ENCODE measurements at places on chromosomes 6 and 20.

DNA sequence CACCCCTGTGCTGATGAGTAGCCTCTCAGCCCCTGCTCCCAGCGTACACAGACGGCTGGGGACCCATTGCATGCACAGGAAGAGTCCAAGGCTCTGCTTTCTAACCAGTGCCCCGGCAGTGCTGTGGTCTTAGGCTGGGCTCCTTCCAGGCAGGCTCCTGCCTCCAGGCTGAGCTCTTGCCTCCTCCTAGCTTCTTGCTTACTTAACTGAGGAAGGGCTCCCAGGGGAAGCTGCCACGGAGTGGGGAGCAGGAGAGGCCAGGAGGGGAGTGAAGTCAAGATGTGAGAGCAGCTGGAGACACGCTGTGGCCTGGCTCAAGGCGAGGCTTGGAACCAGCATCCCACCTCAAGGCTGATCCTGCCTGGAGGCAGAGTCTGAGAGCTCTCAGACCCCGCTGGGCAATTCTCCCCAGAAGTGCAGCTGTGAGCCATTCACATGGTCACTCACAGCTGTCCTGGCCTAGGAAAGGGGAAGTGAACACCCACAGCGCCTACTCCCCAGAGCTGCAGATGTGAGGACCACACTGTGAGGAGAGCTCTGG is 141.0 kb downstream of the TBXT start:
- DNase-seq: no peak

- DNase-seq: no peak
Observed at GRCh38 chr6:141415896-141416295, 716.8 kb upstream of the GJE1 start.

- no peak for DNase-seq
Observed at GRCh38 chr6:32117461-32117860, 8.3 kb upstream of the TNXB start.

DNA sequence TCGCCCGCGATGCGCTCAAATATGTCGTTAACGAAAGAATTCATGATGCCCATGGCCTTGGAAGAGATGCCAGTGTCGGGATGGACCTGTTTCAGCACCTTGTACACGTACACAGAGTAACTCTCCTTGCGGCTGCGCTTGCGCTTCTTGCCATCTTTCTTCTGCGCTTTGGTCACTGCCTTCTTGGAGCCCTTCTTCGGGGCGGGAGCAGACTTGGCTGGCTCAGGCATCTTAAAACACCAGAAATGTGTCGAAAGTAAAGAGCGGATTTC is 36.4 kb downstream of the HFE start:
- no peak for DNase-seq

DNA sequence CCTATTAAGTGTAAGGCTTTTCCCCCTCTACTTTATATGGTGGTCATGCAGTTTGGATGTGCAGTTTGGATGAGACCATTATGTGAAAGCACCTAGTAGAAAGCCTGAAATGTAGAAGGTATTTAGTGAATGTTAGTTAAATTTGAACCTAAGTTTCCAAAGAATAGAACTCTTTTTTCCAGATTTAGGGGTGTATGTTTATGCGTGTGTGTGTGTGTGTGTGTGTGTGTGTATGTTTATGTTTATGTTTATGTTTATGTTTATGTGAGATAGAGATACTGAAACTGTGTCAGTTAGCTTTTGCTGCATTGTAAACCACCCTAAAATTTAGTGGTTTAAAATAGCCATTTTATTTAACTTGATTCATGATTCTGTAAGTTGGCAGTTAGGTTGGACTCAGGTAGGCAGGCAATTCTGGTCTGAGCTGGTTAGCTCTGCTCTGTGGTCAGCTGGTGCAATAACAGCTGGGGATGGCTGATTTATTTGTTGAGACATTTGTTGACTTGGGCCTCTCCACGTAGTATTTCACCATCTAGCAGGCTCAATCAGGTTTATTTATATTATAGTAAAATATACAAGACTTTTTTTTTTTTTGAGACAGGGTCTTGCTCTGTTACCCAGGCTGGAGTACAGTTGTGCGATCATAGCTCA is 54.0 kb downstream of the STK4 start:
- no peak for DNase-seq

DNA sequence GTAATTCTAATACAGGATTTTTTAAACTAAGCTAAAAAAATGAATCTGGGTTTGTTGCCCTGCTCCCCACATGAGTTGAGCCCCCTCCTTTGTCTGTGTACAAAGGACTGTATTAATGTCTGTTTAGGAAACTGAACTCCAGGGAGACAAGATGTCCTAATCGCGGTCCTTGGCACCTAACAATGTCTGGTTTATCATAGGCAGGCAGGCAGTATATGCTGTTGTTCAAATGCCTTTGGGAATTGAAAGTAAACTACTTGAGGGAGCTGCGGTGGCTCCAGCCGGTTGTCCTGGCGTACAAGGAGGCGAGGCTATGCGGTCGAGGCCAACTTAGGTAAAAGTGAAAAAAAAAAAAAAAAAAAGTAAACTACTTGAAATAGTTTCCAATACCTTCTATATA is 98.5 kb downstream of the TULP4 start:
- DNase-seq: no peak

DNA sequence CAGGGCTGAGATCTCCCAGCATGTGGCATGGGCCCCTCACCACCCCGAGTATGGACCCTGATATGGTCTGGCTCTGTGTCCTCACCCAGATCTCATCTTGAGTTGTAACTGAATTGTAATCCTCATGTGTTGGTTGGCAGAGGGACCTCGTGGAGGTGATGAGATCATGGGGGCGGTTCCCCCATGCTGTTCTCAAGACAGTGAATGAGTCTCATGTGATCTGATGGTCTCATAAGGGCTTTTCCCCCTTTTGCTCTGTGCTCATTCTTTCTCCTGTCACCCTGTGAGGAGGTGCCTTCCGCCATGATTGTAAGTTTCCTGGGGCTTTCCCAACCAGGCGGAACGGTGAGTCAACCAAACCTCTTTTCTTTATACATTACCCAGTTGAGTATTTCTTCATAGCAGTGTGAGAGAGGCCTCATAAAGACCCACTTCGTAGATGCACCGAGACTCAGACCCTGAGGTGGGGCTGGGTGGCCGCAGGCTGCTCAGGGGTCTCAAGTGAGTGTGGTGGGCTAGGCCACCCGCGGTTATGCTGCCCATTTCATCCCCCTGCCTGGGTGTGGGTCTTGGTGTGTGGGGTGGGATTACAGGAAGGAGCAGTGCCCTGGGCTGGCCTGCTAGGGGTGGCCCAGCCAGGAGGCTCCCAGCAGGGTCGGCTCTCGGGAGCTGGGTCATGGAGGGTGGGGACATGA is 26.2 kb upstream of the GATA5 start:
- no peak for DNase-seq

GRCh38 chr6:138334000-138334399 is 43.7 kb upstream of the SMIM28 start:
- DNase-seq: no peak

DNA sequence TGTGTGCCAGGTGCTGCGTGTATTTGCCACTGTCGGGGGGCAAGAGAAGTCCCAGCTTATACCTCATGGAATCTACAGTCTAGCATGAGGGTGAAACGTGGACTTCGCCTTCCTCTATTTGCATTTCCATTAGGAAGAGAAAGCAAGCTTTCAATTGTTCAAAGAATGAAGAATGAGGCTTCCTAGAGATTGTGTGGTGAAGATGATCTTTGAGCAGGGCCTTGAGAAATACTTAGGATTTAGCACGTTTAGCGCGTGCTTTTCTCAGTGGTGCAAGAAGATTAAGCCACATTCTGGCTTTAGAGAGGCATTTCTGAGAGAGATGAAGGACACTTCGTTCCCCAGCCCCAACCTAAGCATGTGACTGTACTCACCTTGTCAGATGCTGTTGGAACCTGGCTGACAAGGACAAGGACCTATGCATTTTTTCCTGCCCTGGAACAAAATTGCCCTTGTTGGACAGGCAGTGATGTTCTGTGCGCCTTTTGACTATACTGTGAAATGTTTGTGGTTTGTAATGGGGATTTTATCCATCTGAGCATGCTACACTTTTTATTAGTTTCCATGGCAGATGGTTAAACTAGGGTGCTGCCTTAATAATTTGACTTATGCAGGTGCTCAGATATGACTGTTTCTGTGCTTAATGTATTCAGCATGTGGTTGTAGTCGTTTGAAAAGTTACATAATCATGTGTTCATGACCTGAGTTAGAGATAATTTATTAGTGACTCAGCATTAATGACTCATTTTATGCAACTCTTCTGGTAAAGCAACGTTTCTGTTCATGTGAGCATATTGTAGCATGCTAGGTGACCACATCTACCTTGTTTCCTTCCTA is 10.7 kb downstream of the TULP4 start:
- peak; percentile 52 for DNase-seq

DNA sequence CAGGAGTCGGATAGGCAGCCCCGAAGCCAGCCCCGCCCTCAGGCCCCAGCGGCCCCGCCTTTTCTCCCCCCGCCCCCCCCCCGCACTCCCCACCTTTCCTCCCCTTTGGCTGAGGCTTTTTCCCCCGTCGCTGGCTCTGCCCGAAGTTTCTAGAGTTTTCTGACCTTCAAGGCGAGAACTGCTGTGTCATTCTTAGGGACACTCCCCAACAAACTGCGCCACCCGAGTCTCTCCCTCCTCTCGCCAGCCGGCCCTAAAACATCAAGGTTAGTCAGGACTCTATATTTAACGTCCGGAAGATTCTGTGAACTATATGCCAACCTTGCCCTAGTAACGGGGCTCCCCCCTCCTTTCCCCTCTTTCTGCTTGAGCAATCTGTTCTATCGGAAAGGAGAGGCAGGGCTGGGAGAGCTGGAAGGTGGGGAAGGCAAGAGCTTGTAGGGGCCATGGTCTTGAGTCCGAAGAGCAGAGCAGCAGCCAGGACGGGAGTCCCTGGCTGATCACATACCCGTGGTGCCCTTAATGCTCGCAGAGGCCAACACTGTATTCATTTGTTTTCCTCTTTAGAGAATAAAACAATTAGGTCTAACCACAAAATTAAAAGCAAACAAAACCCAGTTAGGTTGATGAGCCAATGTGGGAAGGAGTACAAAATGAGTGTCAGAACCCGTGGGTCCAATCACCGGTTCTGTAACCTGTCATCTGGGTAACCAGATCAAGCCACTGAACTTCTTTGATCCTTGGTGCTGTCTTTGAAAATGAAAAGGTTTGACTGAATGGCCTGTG is 5.3 kb upstream of the HSPA1B start:
- no peak for DNase-seq

GRCh38 chr20:34710861-34711574 is 6.9 kb downstream of the TP53INP2 start:
- no peak for DNase-seq

GRCh38 chr20:881051-881782 is 34.9 kb downstream of the ANGPT4 start:
- DNase-seq: no peak

DNA sequence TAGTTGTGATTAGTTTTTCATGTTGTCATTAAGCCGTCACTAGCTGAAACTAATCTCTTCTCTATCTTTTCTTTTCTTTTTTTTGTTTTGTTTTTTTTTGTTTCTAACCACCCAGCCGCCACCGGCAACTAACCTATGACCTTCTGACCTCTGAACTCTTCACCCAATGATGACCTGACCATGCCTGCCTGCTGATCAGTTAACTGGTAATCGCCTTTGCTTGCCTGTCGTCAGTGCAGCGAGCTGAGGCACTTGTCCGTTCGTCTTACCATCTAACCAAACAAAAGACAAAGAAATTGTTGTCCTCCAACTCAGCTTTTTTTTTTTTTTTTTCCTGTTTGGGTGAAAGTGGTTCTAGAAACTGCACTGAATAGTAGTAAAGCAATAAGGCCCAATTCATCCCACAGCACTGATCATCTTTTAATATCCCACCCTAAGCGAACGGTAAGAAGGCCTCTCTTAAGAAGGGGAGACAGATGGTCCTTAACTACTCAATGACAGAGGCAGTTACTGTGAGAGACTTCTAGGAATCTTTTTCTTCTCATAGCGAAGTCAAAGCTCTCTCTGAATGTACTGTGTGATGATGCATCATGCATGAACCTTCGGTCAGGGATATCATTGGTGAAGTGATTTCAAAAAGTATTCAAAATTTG is 156.2 kb downstream of the QKI start:
- DNase-seq: no peak

GRCh38 chr6:2196079-2196679 is 49.2 kb downstream of the GMDS start:
- DNase-seq: no peak

GRCh38 chr6:84498905-84499304 is 265.5 kb downstream of the TBX18 start:
- no peak for DNase-seq

DNA sequence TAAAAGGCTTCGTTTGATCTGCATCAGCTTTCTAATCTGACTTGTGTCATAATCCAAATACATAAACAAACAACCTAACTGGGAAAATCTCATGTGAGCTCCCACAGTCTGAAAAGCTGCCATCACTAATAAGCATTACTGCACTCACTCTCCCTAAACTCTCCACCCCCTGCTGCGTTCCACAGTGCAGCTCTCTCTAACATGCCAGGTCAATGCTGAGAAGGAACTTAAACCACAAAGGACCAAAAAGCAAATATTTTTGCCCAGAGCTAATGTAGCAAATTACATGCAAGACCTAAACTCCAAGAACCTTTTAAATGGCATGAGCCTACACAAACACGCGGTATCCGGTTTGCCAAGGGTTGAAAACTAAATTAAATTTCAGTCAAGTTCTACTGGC is 542.3 kb upstream of the JARID2 start:
- DNase-seq: no peak

GRCh38 chr6:12645941-12646340 is 70.6 kb upstream of the PHACTR1 start:
- DNase-seq: no peak

GRCh38 chr6:162921062-162921461 is 193.3 kb downstream of the PACRG start:
- DNase-seq: no peak

DNA sequence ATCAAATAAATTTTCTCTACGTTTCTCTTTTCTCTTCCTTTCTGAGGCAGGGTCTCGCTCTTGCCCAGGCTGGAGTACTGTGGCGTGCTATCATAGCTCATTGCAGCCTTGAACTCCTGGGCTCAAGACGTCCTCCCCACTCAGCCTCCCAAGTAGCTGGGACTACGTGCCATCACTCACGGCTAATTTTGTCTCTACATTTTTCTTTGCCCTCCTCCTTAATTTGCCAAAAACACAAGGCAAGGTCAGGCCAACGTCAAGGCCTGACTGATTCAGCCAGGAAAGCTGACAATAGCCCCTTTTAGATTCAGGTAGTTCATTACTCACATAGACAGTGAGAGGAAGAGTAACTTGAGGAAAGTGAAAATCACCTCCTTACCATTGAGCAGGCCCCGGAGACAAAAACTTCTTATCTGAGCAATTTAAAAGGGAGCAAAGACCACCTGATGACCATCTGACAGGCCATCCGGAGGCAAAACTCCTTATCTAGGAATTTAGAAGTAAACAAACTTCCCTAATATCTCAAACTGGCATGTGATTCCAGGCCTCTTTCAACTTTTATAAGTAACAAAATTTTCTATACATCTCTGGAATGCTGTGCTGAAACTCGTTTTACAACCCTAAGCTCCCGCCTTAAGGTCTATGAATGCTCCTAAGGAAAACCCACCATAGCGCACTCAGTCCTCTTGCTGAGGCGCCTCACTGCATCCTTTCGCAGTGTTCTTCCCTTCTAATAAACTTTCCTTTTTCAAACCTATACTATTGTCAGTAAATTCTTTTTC is 42.1 kb upstream of the SRPK1 start:
- DNase-seq: no peak

Measured in fibroblast of skin of left biceps (primary cell).